ENCODE measurements at places on chromosomes 13 and 19.

- no peak for DNase-seq
Observed at GRCh38 chr13:44876782-44877324, 112.4 kb downstream of the NUFIP1 start.

DNA sequence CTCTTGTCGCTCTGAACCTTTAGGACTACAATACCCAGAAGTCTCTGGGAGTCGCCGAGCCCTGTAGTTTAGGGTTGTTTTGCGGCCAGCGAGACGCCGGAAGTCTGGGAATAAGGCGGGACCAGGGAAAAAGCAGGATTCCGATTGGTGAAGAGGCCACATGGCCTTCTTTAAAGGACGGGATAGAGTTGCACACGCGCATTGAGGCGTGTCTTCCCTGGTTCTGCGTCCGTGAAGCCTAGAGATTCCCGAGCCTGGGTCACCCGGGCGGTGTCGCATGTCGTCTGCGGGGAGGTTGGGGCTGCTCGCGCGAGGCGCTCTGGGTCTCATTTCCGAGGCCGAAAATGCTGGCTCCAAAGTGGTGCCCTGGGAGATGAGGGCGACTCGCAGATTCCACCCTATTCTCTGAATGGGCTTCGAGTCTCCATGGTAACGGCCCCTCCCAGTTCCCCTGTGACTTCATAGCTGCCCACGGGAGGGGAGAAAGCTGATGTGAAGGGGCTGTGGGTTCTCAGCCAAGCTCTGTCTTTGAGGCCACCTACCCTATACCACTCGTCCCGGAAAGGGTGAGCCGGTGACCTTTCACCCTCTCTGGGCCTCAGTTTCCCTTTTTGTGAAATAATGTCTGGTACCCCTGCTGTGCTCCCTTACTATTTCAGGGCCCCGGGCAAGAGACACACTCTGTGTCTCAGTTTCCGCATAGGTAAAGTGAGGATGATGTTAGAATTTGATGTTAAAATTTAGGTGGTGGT lies 614 bp upstream of the ZSCAN5A start:
- DNase-seq: peak; percentile 84

DNA sequence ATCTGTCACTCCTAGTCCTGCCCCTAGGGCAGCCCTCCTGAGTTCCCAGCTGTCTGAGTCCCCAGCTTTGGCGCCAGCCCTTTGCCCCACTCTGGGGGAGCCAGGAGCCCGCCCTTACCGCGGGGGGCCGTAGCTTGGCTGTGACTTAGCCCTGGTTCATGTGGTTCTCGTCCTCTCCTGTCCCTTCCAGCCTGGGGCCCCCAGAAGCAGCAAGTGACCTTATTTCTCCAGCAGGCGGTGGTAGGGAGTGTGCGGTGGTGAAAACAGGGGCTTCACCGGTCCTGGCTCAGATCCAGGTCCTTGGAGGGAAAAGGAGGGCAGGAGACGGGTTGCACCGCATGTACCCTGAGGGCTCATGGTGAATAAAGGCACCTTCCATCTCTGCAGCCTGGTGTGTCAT lies 7.9 kb downstream of the GIPC3 start:
- DNase-seq: no peak

- no peak for DNase-seq
Observed at GRCh38 chr13:43006893-43007631, 15.0 kb upstream of the EPSTI1 start.

- no peak for DNase-seq
Observed at GRCh38 chr13:94550062-94550738, 45.8 kb downstream of the TGDS start.

DNA sequence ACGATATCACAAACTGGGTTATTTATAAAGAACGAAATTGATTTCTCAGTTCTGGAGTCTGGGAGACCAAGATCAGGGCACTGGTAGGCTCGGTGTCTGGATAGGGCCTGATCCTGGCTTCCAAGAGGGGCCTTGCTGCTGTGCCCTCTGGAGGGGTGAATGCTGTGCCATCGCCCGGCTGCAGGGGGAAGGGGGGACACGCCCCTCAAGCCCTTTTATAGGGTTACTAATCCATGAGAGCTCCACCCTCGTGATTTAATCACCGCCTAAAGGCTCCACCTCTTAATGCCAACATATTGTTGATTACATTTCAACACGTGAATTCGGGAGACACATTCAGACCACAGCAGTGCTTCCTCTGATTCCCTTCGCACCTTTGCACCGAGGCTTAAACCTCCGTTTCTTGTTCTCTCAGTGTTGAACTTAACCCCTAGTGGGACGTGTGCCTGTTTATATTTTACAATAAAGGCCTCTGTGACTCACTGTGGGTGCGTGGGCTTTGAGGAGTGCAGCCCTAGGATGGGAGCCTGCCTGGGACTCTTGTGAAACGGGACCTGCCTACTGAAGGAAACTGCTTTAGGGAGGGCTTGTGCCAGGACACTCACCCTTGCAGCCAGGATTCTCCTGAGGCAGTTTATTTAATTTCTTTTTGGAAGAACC lies 52.4 kb upstream of the SPATA13 start:
- no peak for DNase-seq

DNA sequence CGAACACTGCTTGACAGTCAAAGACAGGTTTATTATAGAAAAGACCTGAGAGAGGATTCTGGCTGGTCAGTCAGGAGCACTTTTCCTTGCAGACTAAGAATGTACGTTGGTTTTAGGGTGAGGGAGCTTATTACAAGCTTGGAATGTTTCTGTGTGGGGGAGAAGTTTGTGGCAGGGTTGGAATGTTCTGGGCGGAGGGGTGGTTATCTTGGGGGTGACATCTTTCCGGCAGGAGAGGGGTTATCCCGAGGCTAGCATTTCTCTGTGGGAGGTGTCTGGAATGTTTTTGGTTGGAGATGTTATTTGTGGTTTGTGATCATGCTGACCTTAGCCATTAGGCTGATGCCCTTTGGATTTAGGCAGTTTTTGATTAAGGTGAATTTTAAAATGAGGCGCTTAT lies 61.8 kb downstream of the ZNF136 start:
- DNase-seq: no peak

DNA sequence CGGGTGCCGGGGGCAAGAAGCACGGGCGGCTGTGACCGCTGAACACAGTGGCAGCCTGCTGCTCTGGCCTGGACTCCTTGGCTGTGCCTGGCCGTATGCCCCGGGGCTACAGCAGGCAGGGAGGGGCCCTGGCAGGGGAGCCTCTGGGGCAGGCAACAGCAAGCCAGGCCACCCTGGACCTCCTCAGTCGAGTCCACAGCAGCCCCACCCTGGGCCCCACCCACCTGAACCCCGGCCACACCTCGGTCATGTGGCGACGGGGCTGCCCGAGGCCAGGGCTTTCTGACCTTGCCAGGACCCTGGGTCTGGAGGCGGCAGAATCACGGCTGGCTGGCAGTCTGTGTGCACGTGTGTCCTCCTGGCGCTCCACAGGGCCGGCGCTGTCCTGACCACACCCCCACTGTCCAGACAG lies 8.7 kb downstream of the CILP2 start:
- no peak for DNase-seq

GRCh38 chr19:1166872-1167573 lies 7.0 kb downstream of the SBNO2 start:
- DNase-seq: no peak

DNA sequence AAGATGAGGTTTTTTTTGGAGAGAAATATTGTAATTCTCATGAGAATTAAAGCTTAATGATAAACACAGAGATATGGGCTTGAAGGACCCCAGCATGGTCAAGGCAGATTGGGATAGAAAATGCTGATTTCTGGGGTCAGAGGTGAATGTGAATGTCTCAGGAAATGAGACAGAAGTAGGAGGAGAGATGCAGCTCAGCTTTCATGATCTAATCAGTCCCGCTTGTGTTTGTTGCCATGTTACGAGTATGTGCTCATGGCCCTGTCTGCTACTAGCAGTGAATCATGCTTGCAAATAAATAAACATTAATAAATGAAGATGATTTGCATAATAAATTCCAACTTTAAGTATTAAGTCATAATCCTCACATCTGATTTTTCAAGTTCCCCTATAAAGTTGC lies 23.0 kb upstream of the NDFIP2 start:
- DNase-seq: no peak

- no peak for DNase-seq
Observed at GRCh38 chr19:6773323-6773931, 919 bp downstream of the VAV1 start.

GRCh38 chr13:26853323-26853722 lies 92.7 kb upstream of the GPR12 start:
- no peak for DNase-seq

- DNase-seq: no peak
Observed at GRCh38 chr13:110250258-110250891, 56.6 kb downstream of the COL4A1 start.

DNA sequence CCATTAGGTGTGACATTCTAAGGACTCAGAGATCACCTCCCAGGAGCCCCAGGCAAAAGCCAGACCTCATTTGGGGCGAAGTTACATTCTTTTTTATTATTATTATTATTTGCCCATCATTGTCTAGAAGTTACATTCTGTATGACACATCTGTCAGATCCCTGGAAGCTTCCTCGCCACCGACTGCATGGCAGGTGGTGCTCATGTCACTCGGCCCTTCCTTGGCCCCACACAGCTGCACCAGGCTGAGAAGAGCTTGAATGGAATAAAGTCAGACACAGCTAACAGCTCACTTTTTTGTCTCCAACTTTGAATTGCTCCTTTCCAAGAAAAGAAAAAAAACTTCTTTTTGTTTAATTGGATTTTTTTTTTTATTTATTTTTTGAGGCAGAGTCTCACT lies 41.4 kb upstream of the LDLR start:
- DNase-seq: no peak

DNA sequence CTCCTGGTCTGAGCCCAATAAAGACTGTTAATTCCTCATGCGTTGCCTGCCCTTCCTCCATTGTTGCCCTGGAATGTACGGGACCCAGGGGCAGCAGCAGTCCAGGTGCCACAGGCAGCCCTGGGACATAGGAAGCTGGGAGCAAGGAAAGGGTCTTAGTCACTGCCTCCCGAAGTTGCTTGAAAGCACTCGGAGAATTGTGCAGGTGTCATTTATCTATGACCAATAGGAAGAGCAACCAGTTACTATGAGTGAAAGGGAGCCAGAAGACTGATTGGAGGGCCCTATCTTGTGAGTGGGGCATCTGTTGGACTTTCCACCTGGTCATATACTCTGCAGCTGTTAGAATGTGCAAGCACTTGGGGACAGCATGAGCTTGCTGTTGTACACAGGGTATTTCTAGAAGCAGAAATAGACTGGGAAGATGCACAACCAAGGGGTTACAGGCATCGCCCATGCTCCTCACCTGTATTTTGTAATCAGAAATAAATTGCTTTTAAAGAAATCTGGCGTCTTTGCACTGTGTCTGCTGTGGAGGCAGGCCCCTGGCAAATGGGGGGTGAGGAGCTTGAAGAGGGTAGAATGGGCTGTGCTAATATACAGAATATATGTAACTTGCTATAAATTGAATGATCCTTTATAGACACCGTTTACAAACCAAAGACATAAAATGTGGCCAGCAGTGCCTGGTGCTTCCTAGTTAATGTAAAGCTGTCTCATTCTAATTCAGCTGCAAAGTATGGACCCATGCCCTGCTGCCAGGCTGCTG lies 4.2 kb upstream of the RPS11 start:
- no peak for DNase-seq

- no peak for DNase-seq
Observed at GRCh38 chr19:30590596-30591229, 218.5 kb downstream of the ZNF536 start.

GRCh38 chr13:73708393-73708985 lies 425.7 kb downstream of the KLF12 start:
- DNase-seq: peak; percentile 28

- DNase-seq: no peak
Observed at GRCh38 chr13:64680739-64681138, 2549.4 kb downstream of the PCDH9 start.

GRCh38 chr19:52722062-52723003 lies 12.5 kb downstream of the ZNF611 start:
- no peak for DNase-seq

DNA sequence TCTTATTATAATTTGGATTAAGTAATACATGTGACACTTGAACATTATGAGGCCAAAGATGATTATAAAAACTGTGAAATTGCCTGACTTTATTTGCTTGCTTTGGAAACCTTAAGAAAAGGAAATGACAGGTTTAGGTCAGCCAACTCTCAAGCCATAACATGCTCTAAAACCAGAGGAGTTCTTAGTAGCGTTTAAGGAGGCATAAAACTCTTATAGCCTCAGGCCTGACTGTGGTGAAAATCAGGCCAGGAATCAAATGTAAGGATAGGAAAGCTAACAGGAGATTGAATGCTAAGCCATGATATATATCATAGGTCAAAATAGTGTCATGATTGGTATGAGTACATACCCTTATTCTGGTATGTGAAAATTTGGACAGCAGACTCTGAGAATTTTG lies 1142.4 kb upstream of the MIR17HG start:
- no peak for DNase-seq

GRCh38 chr13:92656648-92657047 lies 570.0 kb upstream of the GPC6 start:
- no peak for DNase-seq

DNA sequence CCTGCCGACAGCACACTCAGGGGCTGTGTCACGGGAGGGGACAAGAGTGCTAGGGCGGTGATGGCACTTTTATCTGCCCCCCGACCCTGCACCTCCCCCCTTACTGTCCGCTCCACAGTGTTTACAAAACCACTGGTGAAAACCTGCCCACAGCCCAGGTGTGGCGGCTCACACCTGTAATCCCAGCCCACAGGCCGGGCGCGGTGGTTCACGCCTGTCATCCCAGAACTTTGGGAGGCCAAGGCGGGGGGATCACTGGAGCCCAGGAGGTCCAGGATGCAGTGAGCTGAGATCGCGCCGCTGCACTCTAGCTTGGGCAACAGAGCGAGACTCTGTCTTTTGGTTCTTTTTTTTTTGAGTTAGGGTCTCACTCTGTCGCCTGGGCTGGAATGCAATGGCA lies 11.8 kb downstream of the LINGO3 start:
- DNase-seq: no peak

GRCh38 chr13:30968846-30969245 lies 36.4 kb downstream of the TEX26 start:
- no peak for DNase-seq

GRCh38 chr13:108834193-108834592 lies 204.8 kb downstream of the MYO16 start:
- DNase-seq: no peak

DNA sequence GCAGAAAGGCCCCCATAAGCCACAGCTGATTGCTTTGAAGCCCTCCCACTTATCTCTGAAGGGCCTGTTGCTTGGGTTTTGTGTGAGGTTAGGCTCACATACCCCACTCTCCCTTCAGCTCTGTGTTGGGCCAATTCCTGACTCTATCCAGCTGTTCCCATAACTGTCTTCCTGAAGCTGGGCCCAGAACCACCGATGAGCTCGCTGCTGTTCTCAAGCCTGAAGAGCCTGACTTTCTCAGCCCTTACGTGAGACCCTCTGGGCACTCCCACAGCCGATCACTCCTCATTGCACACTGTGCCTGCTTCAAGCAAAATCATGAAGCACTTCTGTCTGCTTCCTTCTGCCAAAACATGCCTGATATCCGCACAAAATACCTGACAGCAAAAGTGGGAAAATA lies 124.1 kb downstream of the CRYL1 start:
- DNase-seq: no peak

GRCh38 chr13:43326100-43326499 lies 302.7 kb downstream of the DNAJC15 start:
- no peak for DNase-seq

- no peak for DNase-seq
Observed at GRCh38 chr13:98941536-98941935, 36.3 kb downstream of the DOCK9 start.

All from activated CD4-positive, alpha-beta T cell treated with anti-CD3 and anti-CD28 coated beads for 1 hour (primary cell).